Natural killer cell treated with Interleukin-12 subunit alpha and Interleukin-12 subunit beta and Interleukin-15 and Interleukin-18, amount 100 ng/mL, for 72 hours (primary cell): ENCODE measurements at places on chromosomes 16 and 17. TPM values are rescaled to one million over a fixed set of nuclear protein-coding genes. Genes with fewer than 3 reads are reported as not detected.
A peak's percentile ranks its signal among the peaks of the same experiment; 100 is the strongest.

The CARD14 gene
- not detected for total RNA-seq

The BAIAP2 gene
- total RNA-seq, result 9.6 TPM

The CENPV gene
- total RNA-seq, result 24.7 TPM

GRCh38 chr16:85983606-85984230 is 84.8 kb downstream of the IRF8 start:
- DNase-seq, result no peak
- H3K4me3 ChIP-seq, result no peak overlapping the region
- H3K27ac ChIP-seq, result no peak overlapping the region
- H3K4me1 ChIP-seq, result peaks cover 67% of the 10 kb centered on the region
- H3K36me3 ChIP-seq, result no peaks in the 10 kb centered on the region

GRCh38 chr16:1791943-1792812 is 1.3 kb downstream of the IGFALS start:
- H3K36me3 ChIP-seq, result no peaks in the 10 kb centered on the region
- H3K27ac ChIP-seq, result no peak overlapping the region
- no peaks in the 10 kb centered on the region for H3K27me3 ChIP-seq
- H3K4me1 ChIP-seq, result peaks cover 4% of the 10 kb centered on the region
- DNase-seq, result peak; percentile 54

GRCh38 chr17:75878174-75878998 is at the start of gene TRIM47:
TSS of gene TRIM47 (minus strand) at chr17:75878581. CDS start at chr17:75878548, 33 bp downstream.
- H3K27ac ChIP-seq, result no peak within 1 kb of the TSS
- H3K27me3 ChIP-seq, result peaks cover 5% of the 10 kb centered on the region
- no peak for DNase-seq
- H3K4me3 ChIP-seq, result peak within 1 kb of the TSS; percentile 48
- H3K36me3 ChIP-seq, result no peaks in the 10 kb centered on the region
- H3K4me1 ChIP-seq, result peaks cover 16% of the 10 kb centered on the region

DNA sequence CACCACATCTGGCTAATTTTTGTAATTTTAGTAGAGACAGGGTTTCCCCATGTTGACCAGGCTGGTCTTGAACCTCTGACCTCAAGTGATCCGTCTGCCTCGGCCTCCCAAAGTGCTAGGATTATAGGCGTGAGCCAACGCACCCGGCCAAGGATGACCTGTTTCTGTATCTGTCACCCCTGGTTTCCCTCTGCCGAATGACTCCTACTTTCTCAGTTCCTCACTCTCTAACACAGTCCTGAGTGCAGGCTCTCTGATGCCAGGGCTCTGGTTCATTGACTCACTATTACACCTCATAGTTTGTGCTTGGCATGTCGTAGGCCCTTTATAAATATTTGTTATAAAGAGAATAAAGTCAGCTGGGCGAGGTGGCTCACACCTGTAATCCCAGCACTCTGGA is 10.7 kb upstream of the PRPF8 start:
- no peak overlapping the region for H3K27ac ChIP-seq
- DNase-seq, result no peak
- no peaks in the 10 kb centered on the region for H3K36me3 ChIP-seq
- H3K27me3 ChIP-seq, result peaks cover 7% of the 10 kb centered on the region

- H3K4me1 ChIP-seq, result no peaks in the 10 kb centered on the region
- H3K27me3 ChIP-seq, result peaks cover 14% of the 10 kb centered on the region
- no peak overlapping the region for H3K4me3 ChIP-seq
- H3K27ac ChIP-seq, result no peak overlapping the region
- no peak for DNase-seq
Measured at GRCh38 chr17:31696184-31696602, 162.9 kb downstream of the COPRS start.

DNA sequence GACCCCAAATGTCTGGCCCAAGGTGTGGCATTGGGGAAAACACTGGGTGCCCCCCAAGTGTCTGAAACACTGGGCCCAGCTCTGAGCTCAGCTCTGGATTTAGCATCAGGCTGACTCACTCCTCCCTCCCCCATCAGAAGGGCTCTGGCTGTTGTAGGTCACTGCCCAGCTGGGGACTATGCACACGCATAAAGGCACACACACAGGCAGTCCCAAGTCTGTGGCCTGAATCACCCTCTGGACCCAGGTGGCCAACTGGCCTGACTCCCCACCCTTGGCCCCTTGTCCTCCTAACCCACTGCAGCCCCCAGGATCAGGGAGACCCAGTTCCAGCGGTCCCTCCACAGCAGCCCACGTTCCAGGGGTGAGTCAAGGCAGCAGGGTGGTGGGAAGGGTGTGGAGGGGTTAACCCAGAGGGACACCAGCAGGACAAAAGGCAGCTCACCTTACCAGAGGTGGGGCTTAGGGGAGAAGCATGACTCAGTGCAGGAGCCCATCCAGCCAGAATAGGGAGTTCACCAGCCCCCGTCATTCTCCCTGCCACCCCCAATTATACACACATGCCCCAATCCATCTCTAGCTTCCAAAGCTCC is 47.0 kb downstream of the MYO18A start:
- no peak for DNase-seq
- H3K36me3 ChIP-seq, result no peaks in the 10 kb centered on the region
- H3K27me3 ChIP-seq, result no peaks in the 10 kb centered on the region
- peaks cover 36% of the 10 kb centered on the region for H3K4me1 ChIP-seq
- H3K27ac ChIP-seq, result no peak overlapping the region

- DNase-seq, result no peak
- H3K36me3 ChIP-seq, result peaks cover 16% of the 10 kb centered on the region
- no peak overlapping the region for H3K27ac ChIP-seq
Measured at GRCh38 chr17:16121915-16122314, 93.4 kb downstream of the NCOR1 start.

DNA sequence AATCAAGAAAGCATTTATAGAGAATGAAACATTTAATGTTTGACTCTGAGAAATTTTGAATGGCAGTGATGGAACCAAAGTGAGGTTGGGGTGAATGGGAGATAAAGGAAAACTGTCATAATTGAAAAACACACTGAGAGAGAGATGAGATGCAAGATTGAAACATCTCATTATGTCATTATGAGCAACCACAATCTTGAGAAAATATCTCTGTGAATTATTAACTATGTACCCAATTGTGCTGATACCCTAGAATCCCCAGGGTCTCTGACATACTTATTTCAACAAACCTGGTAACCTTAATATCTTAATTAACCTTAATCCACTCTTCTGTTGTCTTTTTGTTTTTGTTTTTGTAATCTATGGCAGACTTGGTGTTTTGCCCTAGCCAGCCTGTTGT is 143.5 kb upstream of the HLF start:
- no peak for DNase-seq
- H3K36me3 ChIP-seq, result no peaks in the 10 kb centered on the region
- no peaks in the 10 kb centered on the region for H3K4me1 ChIP-seq

GRCh38 chr16:2829501-2830354 is at the start of gene ZG16B:
TSS of gene ZG16B (plus strand) at chr16:2830303. CDS start at chr16:2830442, 139 bp downstream.
- no peaks in the 10 kb centered on the region for H3K27me3 ChIP-seq
- H3K27ac ChIP-seq, result peak within 1 kb of the TSS; percentile 74
- DNase-seq, result peak; percentile 57
- H3K36me3 ChIP-seq, result no peaks in the 10 kb centered on the region
- H3K4me3 ChIP-seq, result no peak within 1 kb of the TSS
- H3K4me1 ChIP-seq, result no peaks in the 10 kb centered on the region
